ENCODE measurements at places on chromosomes 2 and 18.

- no peak for DNase-seq
These were observed 25.9 kb downstream of the PSTPIP2 start for GRCh38 chr18:46046126-46046525.

DNA sequence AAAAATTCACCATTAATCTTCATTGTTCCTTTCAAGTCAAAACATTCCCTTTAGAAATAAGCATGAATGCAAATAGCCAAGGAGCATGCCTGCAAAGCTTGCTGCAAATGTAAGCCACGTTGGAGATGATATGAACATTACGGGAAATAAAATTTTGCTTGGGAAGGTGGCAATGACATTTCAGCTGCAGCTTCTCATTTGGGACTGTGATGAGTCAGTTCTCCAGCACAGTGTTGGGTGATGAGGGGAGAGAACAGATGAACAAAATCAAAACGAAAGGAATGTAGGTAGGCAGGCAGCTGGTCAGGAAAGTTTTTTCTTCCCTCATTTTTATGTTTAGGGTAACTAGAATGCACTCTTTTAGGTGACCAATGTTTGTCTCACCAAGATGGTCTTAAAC lies 65.3 kb upstream of the CHRNA1 start:
- no peak for DNase-seq

GRCh38 chr18:77115192-77115953 lies 17.2 kb downstream of the MBP start:
- no peak for DNase-seq

- no peak for DNase-seq
These were observed 89.6 kb downstream of the MTCL1 start for GRCh38 chr18:8794934-8795280.

GRCh38 chr2:42268528-42269151 lies 92.4 kb downstream of the COX7A2L start:
- DNase-seq: no peak

GRCh38 chr2:134712736-134713135 lies 6.1 kb downstream of the TMEM163 start:
- no peak for DNase-seq

DNA sequence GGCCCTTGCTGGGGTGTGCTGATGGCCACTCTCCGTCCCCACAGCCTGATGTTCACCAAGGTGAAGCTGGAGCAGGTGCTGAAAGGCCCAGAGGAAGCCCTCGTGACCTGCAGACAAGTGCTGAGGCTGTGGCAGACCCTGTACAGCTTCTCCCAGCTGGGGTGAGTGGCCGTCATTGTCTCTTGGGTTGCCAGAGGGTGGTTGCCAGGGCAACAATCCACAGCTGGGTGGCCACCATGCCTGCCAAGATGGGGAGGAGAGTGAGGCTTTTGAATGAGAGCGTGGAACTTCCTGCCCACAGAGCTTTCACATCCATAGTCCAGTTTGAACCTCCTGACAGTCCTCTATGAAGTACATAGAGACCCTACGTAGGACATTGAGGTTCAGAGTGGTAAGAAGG lies 108.8 kb downstream of the STPG4 start:
- DNase-seq: no peak

DNA sequence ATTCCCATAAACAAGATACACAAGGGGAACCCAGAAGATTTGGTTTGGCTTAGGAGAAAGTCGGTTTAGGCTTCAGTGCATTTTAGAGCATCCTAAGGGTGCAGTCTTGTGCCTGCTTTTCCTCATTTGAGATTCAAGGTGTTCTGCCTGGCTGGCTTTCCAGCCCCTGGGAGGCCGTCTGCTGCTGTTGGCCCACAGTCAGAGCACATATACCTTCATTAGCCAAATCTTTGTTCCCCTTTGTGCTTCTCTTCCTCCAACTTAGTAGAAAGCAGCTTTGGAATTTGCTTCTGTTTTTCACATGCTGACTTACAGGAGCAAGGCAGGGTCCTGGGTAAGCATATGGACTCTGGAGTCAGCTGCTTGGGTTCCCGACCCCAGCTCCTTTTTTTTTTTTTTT lies 477.1 kb upstream of the TCF4 start:
- no peak for DNase-seq

GRCh38 chr2:145043399-145043834 lies 523.5 kb upstream of the ZEB2 start:
- DNase-seq: no peak

DNA sequence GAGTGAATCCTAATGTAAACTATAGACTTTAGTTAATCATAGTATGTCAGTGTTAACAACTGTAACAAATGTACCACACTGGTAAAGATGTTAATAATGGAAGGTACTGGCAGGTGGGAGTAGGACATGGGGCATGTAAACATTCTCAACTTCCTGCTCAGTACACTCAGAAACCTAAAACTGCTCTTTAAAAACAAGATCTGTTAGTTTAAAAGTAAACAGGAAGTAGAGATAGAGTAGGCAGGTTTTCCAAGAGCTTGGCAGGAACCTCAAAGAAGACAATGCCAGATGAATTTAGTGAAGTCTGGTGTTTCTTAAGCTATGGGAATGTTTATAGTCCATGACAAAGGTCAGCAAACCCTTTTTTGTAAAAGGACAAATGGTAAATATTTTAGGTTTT lies 46.6 kb downstream of the CCDC138 start:
- no peak for DNase-seq

DNA sequence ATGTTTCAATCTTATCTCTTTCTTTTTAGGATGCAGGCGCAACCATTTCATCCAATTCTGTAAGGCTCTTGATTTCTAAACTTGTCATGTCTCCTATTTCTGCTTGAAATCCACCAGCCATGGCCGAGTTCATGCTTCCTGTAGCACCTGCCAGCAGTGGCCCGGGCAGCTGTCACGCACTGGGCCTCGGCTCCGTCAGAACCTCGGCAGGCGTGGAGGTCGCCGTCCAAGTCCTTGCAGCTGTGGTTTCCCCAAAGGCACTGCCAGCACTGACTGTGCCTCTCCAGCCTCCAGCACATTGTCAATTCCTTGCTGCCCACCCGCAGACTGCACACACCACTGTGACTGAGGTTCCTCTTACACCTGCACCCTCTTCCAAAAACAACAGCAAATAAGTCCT lies 188.7 kb upstream of the SALL3 start:
- DNase-seq: no peak

- DNase-seq: no peak
These were observed 16.3 kb downstream of the HS1BP3 start for GRCh38 chr2:20634507-20635112.

GRCh38 chr2:28444956-28445355 lies 50.9 kb upstream of the PLB1 start:
- DNase-seq: no peak

DNA sequence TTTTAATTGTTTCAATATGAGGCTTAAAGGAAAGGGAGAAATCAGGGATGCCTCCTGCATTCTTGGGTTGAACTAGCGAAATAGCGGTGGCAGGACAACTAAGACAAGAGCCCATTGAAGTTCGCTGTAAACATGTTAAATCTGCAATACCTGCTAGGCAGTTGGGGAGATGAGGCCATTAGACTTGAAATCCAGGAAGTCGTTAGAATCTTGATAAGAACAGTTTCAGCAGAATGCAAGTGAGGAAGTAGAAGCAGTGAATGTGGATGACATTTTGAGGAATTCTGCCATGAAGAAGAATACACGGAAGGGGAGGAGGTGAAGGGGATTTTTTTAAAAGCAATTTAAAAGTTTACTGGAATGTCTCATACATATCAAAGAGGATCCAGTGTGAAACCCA lies 109.7 kb downstream of the LPIN1 start:
- no peak for DNase-seq

GRCh38 chr2:45007961-45008295 lies 1.3 kb downstream of the SIX2 start:
- DNase-seq: no peak

- DNase-seq: no peak
These were observed 156.7 kb downstream of the GALNT14 start for GRCh38 chr2:30981510-30981909.

- no peak for DNase-seq
These were observed 110.9 kb downstream of the PID1 start for GRCh38 chr2:229160180-229160579.

- DNase-seq: no peak
These were observed 33.0 kb downstream of the MAL start for GRCh38 chr2:95058466-95058988.

DNA sequence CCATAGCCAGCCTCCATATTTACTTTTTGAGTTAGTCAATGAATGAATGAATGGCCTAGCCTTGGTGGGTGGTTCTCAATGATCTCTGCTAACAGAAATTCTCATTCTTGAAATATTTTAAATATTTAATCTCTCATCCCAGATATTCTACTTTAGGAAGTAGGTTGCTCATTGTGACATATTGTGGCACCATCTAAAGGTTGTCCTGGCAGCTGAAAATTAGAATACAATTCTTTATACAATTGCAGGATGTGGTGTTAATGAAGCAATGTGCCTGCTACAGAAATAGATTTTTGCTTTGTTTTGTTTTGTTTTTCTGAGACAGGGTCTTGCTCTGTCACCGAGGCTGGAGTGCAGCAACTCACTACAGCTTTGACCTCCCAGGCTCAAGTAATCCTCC lies 35.8 kb downstream of the SCG2 start:
- DNase-seq: no peak

- no peak for DNase-seq
These were observed 396 bp downstream of the CNOT9 start for GRCh38 chr2:218569038-218569431.

All from GM04503 (cell line).